ENCODE measurements at places on chromosomes 2 and 18. TPM values are rescaled to one million over a fixed set of nuclear protein-coding genes. Genes with fewer than 3 reads are reported as not detected.

TCF23 gene
- not detected for total RNA-seq

ARHGEF4 gene
- total RNA-seq, result 1.2 TPM

MSTN gene
- total RNA-seq, result 13.5 TPM

ZAP70 gene
- not detected for total RNA-seq

MC4R gene
- total RNA-seq, result not detected

TRIM43 gene
- not detected for total RNA-seq

C2orf15 gene
- not detected for total RNA-seq

KCNG2 gene
- total RNA-seq, result 1.2 TPM

INHA gene
- total RNA-seq, result not detected

NPPC gene
- 0.58 TPM for total RNA-seq

MCEE gene
- total RNA-seq, result 15.2 TPM

MGAT4A gene
- total RNA-seq, result not detected

CCDC74B gene
- total RNA-seq, result 11.2 TPM

SLC9A4 gene
- total RNA-seq, result not detected

B3GNT7 gene
- total RNA-seq, result not detected

PARD6G gene
- total RNA-seq, result 0.71 TPM

POTEJ gene
- total RNA-seq, result not detected

ITGB6 gene
- total RNA-seq, result not detected

C2orf80 gene
- not detected for total RNA-seq

TP53I3 gene
- total RNA-seq, result 75.9 TPM

GPR55 gene
- total RNA-seq, result not detected

SRSF7 gene
- total RNA-seq, result 94.0 TPM

PLA2R1 gene
- 5.1 TPM for total RNA-seq

PRSS56 gene
- not detected for total RNA-seq

TUBA4B gene
- not detected for total RNA-seq

AKAIN1 gene
- total RNA-seq, result not detected

STAM2 gene
- total RNA-seq, result 31.7 TPM

HOXD13 gene
- 0.53 TPM for total RNA-seq

NT5DC4 gene
- not detected for total RNA-seq

SLC5A7 gene
- total RNA-seq, result not detected

IRS1 gene
- total RNA-seq, result 31.4 TPM

SERPINB4 gene
- not detected for total RNA-seq

MAP2 gene
- 26.2 TPM for total RNA-seq

CHRND gene
- total RNA-seq, result not detected

BIN1 gene
- total RNA-seq, result 52.5 TPM

INHBB gene
- not detected for total RNA-seq

LOXHD1 gene
- not detected for total RNA-seq

RAMP1 gene
- total RNA-seq, result 259 TPM

CD207 gene
- total RNA-seq, result not detected

ROCK2 gene
- total RNA-seq, result 13.5 TPM

HAUS1 gene
- total RNA-seq, result 115 TPM

AGXT gene
- not detected for total RNA-seq

CNGA3 gene
- not detected for total RNA-seq

C2orf68 gene
- 11.8 TPM for total RNA-seq

CELF4 gene
- total RNA-seq, result not detected

ALPG gene
- total RNA-seq, result not detected

ASB1 gene
- 46.7 TPM for total RNA-seq

UGT1A5 gene
- total RNA-seq, result not detected

MROH2A gene
- total RNA-seq, result not detected

OTOS gene
- not detected for total RNA-seq

THUMPD2 gene
- 3.2 TPM for total RNA-seq

PLEKHA3 gene
- 2.0 TPM for total RNA-seq

ARHGAP25 gene
- total RNA-seq, result 9.4 TPM

SATB2 gene
- total RNA-seq, result 1.2 TPM

Data from myometrial cell (primary cell).